Amniotic stem cell (primary cell): ENCODE measurements at places on chromosomes 1 and 21.

DNA sequence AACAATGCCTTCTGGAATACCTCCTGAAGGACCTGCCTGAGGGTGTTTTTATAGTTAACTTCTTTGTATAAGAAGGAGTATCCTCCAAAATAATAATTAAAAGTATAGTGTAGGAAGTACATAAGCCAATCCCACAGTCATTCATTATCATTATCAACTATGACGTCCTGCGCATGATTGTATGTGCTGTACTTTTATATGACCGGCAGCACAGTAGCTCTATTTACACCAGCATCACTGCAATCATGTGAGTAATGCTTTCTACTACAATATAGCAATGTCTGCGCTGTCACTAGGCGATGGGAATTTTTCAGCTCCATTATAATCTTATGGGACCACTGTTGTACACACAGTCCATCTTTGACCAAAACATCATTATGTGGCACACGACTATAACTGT is 72.0 kb downstream of the BEND5 start:
- no peak for DNase-seq

DNA sequence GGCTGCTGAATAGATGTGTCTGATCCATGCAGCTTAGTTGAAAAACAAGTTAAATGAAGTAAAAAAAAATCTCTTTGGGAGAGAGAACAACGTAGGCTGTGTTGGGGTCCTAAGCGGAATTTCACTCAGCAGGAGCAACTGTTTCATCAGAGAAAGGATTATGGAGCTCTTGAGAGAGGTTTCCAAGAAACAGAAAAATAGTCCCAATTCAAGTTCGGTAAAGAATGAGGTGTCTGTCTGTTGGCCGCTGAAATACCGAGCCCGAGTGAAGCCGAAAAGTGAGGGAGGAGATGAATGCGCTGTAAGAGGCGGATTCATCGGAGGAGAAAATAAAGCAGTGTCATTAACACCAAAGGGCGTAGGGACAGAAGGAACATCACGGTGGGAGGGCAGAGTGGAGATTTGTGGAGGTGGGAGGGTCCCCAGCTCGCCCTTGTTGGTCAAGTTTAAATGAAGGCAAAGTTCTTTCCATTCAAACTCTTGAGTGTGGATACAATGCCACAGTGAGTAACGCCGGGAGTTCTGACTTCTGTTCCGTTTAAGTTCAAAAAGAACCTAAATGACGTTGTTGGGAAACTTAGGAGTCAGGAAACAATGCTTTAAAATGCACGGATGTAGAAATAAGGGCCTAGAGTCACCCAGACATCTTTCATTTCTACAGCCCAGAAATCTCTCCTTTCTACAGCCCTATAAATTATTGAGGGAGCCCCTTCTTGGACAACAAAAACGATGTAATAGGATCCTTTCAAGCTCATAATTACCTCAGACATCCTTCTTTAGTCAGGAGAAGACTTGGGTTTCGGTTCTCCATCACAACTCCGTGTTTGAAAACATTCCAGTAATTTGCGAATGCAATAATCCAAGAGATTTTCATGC is 15.6 kb upstream of the SLC45A1 start:
- DNase-seq, result no peak

GRCh38 chr1:21384620-21385019 is 55.3 kb upstream of the NBPF3 start:
- DNase-seq, result no peak

DNA sequence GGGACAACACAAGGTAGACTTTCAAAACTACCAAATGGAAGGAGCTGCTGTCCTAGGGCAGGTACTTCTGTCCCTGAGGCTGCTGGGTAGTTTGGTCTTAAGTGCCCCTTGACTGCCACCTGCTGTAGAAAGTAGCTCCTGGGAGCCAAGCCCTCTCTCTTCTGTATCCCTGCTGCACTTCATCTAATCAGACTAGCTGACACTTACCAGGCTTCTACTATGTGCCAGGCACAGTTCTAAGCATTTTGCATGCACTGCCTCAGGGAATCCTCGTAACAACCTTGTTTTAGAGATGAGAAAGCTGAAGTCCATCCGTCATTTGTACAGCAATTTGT is 15.9 kb upstream of the SRSF4 start:
- DNase-seq, result peak; percentile 25

DNA sequence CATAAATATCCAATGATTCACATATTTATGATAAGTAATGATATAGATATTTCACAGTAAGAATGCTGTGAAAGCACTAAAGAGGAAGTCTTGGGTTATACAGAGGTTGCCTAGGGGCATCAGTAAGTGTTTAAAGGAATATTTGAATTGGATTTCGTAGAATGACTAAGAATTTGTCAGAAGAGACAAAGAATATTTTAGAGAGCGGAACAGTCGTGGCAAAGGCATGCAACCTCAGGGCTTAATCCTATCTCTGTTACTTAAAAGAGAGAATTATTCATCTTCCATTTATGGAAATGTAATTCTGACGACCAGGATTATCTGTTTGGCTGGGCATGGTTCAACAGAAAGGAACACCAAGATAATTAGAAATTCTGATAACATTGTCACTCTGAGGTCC is 171.9 kb upstream of the NR5A2 start:
- peak; percentile 47 for DNase-seq

- DNase-seq, result no peak
Observed at GRCh38 chr1:103171041-103171590, 62.8 kb upstream of the COL11A1 start.

DNA sequence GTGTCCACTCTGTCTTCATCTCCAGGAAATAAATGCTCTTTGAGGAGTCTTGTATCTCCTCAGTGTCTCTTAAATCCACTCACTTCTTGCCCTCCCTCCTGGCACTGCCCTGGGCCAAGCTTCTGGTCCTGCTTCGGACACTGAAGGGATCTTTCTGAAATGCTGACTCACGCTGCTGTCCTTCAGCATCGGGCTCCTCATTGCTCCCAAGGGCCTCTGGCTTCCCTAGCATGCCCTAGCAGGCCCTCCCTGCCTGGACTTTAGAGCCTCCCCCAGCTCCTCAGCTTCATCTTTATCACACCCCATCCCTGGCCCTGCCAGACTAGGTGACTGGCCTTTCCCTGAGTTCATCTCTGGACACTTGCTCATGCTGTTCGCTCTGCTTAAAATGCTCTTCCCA is 96.6 kb downstream of the FOXD2 start:
- no peak for DNase-seq

- no peak for DNase-seq
Observed at GRCh38 chr1:111444031-111444430, 5.0 kb downstream of the WDR77 start.

- DNase-seq, result no peak
Observed at GRCh38 chr1:24745711-24746413, 615 bp downstream of the CLIC4 start.

- no peak for DNase-seq
Observed at GRCh38 chr1:89466307-89466930, 58.2 kb upstream of the LRRC8B start.

- DNase-seq, result no peak
Observed at GRCh38 chr1:953524-954320, 5.3 kb downstream of the NOC2L start.

DNA sequence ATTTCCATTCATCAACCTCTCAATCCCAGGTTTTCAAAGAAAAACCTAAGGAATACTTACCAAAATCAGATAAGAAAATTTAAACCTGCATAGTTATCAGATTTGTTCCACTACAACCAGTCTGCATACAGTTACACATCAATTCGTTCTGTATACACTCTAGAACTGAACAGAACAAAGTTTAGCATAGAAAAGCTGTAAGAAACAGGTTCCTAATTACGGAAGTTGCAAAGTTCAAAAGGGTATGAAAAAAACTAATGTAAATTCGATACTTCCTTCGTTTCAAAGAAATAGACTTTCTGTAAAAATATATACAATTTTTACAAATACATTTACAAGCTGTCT is 3.1 kb downstream of the MCL1 start:
- no peak for DNase-seq

DNA sequence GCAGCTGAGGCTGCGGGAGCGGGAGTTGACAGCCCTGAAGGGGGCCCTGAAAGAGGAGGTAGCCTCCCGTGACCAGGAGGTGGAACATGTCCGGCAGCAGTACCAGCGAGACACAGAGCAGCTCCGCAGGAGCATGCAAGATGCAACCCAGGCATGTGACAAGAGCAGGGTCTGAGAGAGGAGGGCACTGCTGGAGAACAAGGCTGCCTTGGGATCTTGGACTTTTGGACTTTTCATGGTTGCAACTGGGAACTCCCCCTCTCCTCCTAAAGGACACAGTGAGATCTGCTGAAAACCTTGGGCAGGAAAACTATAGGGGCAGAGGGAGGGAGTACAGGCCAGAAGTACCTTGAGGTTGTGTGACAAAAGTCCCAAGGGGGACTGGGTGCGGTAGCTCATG is 13.5 kb downstream of the CGN start:
- DNase-seq, result no peak

GRCh38 chr21:43300496-43301408 is 126.2 kb downstream of the SIK1 start:
- no peak for DNase-seq
